Nephron progenitor cell (in vitro differentiated cells): ENCODE measurements at places on chromosomes 3 and 15.

DNA sequence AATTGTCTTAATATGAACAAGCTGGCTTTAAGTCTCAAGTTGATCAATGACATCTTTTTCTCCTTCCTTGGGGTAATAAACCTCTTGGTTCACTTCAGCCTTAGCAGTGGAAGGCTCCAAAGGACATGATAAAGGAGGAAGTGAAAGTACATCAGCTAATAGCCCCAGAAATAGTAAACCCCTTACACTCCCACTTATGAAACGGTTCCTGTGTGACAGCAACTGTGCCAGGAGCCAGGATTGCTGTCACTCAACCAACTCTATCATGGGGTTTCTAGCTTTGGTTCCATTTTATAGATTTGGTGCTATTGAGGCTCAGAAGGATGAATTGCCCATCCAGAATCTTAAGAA, 216.7 kb downstream of the ABHD5 start:
- H3K36me3 ChIP-seq, result no peaks in the 10 kb centered on the region
- H3K27ac ChIP-seq, result no peak overlapping the region
- H3K27me3 ChIP-seq, result peaks cover 8% of the 10 kb centered on the region
- no peaks in the 10 kb centered on the region for H3K4me1 ChIP-seq

DNA sequence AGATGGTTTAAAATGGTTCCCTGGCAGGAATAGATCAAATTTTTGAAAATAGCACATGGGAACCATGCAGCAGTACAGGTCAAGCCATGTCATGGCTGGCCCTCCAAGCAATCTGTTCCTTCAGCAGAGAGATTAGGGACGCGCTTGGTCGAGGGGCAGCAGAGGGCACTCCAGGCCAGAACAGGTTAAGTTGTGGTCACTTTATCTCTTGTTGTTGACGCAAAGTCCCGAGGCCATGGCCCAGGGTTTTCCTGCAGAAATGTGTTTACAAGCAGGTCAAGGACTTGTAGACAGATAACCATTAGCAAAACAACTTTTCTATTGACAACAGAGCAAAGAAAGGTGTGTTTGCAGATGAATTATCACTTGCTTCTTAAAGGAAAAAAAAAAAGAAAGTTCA, 570.0 kb upstream of the NR2F2 start:
- H3K36me3 ChIP-seq, result no peaks in the 10 kb centered on the region
- no peaks in the 10 kb centered on the region for H3K27me3 ChIP-seq
- H3K4me3 ChIP-seq, result no peak overlapping the region
- peaks cover 42% of the 10 kb centered on the region for H3K4me1 ChIP-seq

- no peak overlapping the region for H3K4me3 ChIP-seq
- H3K27ac ChIP-seq, result peak overlapping the region; percentile 41
- peaks cover 38% of the 10 kb centered on the region for H3K4me1 ChIP-seq
- H3K36me3 ChIP-seq, result peaks cover 48% of the 10 kb centered on the region
- H3K27me3 ChIP-seq, result peaks cover 7% of the 10 kb centered on the region
- DNase-seq, result no peak
These were observed 51.3 kb downstream of the CCK start for GRCh38 chr3:42214565-42215283.

DNA sequence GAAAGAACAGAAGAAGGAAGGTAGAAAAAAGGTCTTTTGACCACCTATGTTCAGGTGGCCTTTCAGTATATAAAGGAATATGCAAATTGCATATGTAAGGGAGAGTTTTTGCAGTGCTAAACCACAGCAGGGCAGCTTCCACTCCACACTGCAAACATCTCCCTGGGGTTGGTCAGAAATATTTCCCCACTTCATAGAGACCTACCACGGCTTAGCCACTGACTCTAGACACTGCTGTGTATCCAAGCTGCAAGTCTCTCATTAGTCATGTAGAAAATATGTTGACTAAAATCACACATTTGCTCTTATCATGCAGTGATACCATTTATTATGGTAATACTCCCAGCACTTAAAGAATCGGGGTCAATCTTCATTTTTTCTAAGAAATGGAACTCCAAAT, 214.9 kb upstream of the NR2F2 start:
- peaks cover 38% of the 10 kb centered on the region for H3K4me1 ChIP-seq
- peaks cover 2% of the 10 kb centered on the region for H3K27me3 ChIP-seq
- H3K36me3 ChIP-seq, result peaks cover 6% of the 10 kb centered on the region

- peaks cover 58% of the 10 kb centered on the region for H3K36me3 ChIP-seq
- peak within 1 kb of the TSS; percentile 94 for H3K4me3 ChIP-seq
- peak; percentile 95 for DNase-seq
- H3K27me3 ChIP-seq, result peaks cover 3% of the 10 kb centered on the region
- H3K27ac ChIP-seq, result peak within 1 kb of the TSS; percentile 98
These were observed at the start of gene OGG1 for GRCh38 chr3:9749645-9750555. TSS of gene OGG1 (plus strand) at chr3:9749952. CDS start at chr3:9750287, 335 bp downstream.

DNA sequence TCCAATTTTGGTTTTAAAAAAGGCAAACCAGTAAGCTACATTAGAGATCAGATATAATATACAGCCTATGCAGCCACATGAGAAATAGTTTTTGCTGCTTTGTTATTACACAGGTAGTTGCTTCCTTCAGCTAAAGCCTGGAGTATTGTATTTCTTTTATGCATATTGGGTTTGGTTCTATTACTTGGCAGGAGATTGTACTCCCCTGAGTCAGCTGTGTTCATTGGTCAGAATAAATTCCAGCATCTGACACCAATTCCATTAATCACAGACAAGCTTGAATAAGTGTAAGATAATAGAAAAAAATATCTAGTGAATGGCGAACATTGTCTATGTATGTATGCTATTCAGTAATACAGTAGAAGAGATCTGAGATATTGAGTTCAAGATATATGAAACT, 26.1 kb upstream of the ZCWPW2 start:
- H3K36me3 ChIP-seq, result peaks cover 23% of the 10 kb centered on the region
- H3K4me3 ChIP-seq, result no peak overlapping the region
- no peak overlapping the region for H3K27ac ChIP-seq
- no peaks in the 10 kb centered on the region for H3K4me1 ChIP-seq

- no peak overlapping the region for H3K4me3 ChIP-seq
- no peak for DNase-seq
- H3K27me3 ChIP-seq, result no peaks in the 10 kb centered on the region
- H3K4me1 ChIP-seq, result no peaks in the 10 kb centered on the region
- no peaks in the 10 kb centered on the region for H3K36me3 ChIP-seq
- H3K27ac ChIP-seq, result no peak overlapping the region
These were observed 92.3 kb upstream of the P2RY1 start for GRCh38 chr3:152742368-152743347.

GRCh38 chr3:129023909-129024308, 22.8 kb downstream of the EFCC1 start:
- H3K27me3 ChIP-seq, result peaks cover 27% of the 10 kb centered on the region
- no peak overlapping the region for H3K27ac ChIP-seq
- no peak for DNase-seq
- no peaks in the 10 kb centered on the region for H3K36me3 ChIP-seq

DNA sequence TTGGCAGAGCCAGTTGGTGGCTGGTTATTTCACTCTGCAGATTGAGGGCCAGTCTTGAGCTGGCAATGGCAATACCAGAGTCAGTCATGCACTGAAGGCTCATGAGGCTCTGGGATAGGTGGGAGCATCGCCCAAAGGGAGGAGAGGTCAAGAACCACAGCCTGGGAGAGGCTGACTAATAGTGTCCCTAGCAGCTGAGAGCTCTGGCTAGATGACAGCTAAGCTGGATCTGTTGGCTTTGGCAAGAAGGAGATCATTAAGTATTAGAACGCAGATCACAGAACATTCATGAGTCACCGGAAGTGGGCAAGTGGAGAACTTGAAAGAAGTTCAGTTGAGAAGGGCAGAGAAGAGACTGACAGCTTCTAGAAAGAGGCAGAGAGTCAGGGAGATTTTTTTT, 521.1 kb downstream of the NR2F2 start:
- peaks cover 11% of the 10 kb centered on the region for H3K36me3 ChIP-seq
- H3K27ac ChIP-seq, result peak overlapping the region; percentile 14
- no peak overlapping the region for H3K4me3 ChIP-seq
- H3K4me1 ChIP-seq, result peaks cover 36% of the 10 kb centered on the region

- DNase-seq, result no peak
- H3K27ac ChIP-seq, result peak overlapping the region; percentile 23
- H3K4me1 ChIP-seq, result peaks cover 48% of the 10 kb centered on the region
- H3K27me3 ChIP-seq, result peaks cover 3% of the 10 kb centered on the region
These were observed 44.9 kb downstream of the MEIS2 start for GRCh38 chr15:37055481-37055880.

DNA sequence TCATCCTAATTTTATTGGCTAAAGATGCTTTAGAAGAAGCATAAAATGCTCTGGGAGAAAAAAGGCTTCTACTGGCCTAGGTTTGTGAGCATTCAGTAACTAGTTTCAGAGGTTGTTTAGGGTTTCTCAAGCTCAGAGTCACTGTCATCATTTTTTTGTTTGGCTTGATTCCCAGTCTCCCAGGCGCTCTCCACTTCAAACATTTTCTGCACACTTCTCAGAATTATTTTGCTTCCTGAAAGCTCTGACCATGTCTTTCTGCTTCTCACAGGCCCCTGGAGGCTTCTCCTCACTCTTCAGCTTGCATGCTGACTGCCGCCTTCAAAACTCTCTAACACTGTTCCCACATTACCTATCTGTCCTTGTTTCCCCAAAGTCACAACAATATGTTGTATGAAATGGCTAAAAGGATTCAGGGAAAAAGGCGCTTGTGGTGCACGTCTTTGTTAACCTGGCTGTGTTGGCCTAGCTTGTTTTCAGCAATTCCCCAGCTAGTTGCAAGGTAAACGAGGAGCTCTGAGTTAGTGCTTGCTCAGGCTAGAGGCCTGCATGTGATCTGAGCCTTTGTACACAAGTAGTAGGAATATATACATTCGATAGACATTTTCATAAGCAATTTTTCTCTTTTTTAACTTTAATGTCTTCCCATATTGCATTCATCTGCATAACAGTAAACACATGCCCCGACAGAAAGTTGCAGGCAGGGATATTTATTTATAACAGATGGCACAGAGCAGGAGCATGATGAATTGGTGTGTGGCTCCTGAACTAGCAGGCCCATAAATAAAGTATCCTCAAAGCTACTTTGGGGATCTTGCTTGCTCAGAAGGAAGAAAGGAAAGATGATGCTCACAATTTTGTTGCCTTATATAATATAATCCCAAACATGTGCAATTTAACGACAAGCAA, 129.2 kb upstream of the DPH6 start:
- peaks cover 3% of the 10 kb centered on the region for H3K27me3 ChIP-seq
- no peak overlapping the region for H3K4me3 ChIP-seq
- peaks cover 34% of the 10 kb centered on the region for H3K4me1 ChIP-seq
- H3K27ac ChIP-seq, result peak overlapping the region; percentile 98

DNA sequence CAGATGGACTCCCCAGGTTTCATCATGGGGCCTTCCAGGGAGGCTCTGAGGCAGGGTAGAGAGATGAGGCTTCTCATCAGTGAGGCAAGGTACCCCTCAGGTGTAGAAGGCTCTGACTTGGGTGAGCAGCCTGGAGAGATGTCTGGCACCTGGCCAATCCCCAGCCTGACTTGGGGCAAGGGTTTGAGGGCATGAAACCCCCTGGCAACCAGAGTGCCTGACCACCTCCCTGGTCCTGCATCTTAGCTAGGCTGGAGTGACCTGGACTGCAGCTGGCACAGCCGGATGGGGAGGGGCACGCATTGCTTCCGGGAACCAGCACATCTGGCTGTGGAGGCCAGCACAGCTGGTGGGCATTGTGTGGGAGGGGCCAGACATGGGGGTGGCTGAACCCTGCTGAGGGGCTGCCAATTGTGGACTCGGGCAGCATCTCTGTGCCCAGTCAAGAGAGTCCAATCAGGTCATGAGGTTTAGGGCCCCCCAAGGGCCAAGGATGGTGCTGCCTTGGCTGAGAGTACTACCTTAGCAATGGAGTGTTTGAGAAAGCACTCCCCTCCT, 1.9 kb downstream of the ZBTB47 start:
- H3K27ac ChIP-seq, result no peak overlapping the region
- H3K4me1 ChIP-seq, result peaks cover 26% of the 10 kb centered on the region
- H3K27me3 ChIP-seq, result peaks cover 2% of the 10 kb centered on the region

DNA sequence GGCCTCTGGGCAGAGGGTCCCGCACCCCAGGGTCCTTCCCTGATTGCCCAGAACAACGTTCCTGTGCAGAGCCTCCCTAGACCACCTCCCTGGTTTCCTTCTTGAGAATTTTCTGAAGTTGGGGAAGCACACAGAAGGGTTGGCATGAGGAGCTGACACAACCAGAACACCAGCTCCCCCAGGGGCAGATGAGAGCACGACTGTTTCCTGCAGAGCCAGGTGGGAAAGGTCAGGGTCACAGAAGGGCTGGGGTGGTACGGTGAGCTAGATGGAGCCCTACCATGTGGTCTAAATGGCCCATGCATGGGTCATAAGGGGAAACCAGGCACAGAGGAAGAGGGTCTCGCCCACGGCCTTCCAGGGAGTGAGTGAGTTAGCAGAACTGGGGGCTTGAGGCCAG, 10.4 kb downstream of the PPCDC start:
- H3K27ac ChIP-seq, result no peak overlapping the region
- H3K36me3 ChIP-seq, result peaks cover 51% of the 10 kb centered on the region
- no peak for DNase-seq
- peaks cover 7% of the 10 kb centered on the region for H3K27me3 ChIP-seq
- H3K4me1 ChIP-seq, result peaks cover 43% of the 10 kb centered on the region
- no peak overlapping the region for H3K4me3 ChIP-seq
